ENCODE measurements at places on chromosomes 7 and 10.

DNA sequence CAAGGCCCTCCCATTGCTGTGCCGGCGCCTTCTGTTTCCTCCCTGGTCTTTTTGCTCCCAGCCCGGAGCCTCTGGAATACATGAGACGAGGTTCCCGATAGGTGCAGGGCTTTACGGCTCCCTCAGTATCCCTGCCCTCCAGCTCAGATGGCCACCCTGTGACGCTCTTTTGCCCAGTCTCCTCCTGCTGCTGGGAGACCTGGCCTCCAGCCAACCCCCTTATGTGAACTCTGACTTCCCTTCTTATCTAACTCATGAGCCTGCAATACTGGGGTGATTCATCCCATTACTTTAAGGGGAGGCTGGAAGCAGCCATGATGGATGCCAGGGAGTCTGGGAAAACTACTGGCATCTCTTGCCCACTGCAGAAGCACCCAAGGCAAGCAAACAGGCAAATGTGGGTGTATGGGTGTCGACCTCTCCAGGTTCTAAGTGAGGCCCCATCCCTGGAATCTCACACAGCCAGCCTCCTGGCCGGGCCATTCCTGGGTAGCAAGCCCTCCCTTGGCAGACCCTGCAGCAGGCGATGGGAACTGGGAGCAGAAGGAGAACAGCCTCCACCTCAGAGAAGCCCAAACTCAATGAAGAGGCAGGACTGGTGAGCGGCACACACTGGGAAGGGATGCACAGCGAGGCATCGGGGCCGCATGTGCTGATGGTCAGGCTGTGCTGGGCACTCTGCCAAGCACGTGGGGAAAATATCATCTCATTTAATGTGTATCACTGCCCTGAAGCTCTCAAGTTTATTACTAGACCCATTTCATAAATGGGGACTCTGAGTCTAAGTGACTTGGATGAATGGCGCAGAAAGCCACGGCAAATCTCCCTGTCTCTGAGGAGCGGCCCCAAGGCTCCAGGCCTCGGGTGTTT, 97.5 kb downstream of the FAM53B start:
- DNase-seq: no peak

DNA sequence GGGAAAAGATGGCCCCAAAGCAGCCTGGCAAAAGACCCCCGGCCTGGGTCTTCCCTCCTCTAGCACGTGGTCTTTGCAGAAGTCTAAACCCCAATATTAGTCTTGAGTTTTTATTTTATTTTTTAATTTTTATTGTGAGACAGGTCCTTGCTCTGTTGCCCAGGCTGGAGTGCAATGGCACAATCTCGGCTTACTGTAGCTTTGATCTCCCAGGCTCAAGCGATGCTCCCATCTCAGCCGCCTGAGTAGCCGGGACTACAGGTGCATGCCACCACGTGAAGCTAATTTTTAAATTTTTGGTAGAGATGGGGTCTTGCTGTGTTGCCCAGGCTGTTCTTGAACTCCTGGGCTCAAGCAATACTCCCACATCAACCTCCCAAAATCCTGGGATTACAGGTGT, 40.3 kb upstream of the MXI1 start:
- DNase-seq: no peak

DNA sequence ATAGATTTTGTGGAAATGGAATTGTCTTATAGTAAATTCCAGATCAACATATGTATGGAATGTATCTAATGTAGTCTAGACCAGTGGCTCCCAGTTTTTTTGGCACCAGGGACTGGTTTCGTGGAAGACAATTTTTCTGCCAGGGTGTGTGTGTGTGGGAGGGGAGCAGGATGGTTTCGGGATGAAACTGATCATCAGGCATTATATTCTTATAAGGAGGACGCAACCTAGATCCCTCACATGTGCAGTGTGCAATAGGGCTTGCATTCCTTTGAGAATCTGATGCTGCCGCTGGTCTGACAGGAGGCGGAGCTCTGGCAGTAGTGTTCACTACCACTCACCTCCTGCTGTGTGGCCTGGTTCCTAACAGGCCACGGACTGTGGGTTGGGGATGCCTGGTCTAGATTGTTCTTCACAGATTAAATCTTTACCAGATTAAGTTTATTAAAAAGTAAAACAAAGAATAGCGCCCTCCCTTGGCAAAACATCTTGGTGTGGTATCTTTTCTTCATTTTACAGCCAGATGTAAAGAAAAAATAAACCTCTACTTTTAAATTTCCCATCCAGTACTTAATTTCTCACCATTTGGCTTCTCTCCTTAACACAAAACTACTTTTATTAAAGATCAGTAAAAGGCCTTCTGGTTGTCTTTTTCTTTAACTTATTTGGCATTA, 48.4 kb downstream of the SEPTIN7 start:
- no peak for DNase-seq

DNA sequence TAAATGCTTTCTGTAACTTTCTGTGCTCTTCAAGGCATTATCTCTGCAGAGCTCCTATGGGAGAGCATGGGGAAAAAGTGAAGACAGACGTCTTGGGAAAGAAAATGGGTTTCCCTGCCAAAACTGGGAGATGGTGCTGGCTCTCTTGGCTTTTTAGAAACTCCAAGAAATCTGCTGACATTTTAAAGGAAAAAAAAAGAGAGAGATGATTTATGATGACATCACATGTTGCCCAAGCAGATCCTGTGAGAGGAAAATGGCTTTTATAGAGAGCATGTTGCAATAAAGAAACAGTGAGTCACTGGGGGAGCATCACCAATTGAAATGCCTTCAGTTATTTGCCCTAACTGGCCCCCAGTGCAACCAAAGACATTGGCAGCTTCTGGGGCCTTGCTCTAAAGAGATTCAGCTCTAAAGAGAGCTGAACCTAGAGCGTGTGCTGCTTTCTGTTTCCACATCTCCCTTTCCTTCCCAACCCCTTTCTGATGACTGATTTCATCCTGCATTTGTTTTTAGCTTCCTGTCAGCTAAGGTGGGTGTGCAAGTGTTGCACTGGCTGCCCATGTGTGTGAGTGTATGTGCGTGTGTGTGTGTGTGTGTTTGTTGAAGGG, 37.7 kb downstream of the LRMDA start:
- DNase-seq: no peak

DNA sequence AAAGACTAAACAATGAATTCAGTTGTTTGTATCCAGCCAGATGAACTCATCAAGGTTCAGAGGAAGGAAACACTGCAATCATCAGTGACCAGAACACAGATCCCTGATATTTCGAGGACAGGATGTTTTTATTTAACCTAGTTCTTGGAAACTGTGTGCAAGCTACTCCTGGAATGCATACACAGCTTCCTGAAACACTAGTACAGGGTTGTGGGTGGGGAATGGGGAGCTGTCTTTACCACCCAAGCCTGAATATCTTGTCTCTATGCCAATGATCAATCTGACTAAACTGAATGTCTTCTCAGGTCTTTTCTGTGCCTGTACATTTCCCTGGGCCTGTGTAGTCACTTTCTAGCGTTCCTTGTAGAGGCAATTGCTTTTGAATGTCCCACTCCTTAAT, 374.6 kb downstream of the CALN1 start:
- DNase-seq: no peak

DNA sequence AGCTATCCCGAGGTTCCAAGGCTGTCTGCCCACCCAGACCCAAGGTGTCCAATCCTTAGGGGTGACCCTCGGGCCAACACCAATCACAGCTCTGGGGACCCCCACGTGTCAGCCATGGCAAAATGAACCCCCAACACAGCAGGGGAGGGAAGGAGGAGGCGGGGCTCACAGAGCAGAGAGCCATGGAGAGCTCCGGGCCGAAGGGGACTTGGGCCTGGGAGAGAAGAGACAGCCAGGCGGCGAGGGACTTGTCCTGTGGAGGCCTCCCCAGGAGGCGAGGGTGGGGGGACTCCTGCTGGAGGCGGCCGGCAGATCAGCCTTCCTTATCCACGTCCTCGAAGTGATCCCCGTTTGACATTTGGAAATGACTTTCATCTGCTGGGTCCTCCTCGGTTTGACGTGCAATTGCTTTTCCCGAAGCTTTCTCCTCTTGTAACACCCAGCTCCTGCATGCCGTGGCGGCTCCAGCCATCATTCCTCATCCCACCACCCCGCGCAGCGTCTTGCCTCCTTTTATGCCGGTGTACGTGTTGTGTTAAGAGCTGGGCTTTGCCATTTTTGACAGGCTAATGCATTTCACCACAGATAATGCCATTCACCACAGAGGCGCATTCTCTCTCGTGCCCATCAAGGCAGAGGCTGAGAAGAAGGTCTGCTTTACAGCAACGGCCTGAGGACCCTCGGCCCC, 337.4 kb downstream of the DNAJB6 start:
- no peak for DNase-seq

DNA sequence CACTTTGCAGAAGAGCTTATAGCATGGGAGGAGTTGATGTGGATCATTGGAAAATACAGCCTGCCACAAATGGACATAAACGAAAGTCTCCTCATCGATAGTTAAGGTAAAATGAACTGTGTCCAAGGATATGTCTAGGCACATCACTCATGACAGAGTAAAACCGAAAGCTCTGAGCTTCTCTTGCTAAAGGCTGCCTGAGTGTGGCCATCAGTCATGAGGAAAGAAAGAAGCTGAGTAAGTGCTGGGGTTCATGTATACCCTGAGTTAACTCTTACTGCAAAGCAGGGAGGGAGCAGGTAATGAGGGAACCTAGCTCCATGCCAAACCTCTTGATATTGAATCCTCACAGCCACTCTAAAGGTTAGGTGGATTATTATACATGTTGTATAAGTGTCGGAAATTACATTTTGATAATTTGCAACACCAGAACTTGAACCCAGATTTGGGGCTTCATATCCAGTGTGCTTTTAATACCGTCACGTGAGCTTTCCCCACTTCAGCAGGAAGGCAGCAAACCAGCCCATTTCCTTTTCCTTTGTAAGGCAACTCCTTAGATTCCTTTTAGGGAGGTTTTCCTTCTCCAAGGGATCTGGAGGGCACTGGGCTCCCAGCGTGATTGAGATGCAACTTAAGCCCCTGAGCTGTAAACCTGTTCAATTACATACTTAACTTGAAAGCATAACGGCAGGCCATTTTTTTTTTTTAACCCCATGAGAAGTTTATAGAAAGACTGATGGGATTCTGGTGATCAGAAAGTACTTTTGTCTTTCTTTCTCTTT, 215.0 kb downstream of the PHF14 start:
- no peak for DNase-seq

DNA sequence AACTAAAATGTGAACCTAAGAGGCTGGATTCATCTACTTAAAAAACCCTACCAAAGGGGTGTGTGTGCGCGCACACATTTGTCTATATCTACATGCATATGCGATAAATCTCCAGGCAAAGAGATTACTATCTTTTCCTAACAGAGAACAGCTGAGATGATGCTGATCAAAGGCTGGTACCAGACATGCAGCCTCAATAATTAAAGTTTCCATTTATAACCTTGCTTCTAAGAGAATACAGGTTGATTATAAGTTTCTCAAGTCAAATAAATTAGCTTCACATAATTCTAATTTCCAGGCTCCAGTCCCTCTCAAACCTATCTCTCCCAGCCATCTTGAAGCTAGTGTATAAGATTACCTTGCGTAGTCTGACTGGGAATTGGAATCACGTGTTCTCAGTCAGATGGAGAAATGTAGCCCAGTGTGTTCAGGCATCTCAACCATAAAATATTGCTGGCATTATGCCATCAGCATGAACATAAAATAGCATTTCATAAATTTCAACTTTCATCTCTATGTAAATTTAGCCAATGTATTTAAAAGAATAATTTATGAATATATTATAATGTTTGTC, 1062.0 kb downstream of the XPNPEP1 start:
- no peak for DNase-seq

- no peak for DNase-seq
These were observed 15.4 kb upstream of the GIMAP8 start for GRCh38 chr7:150435047-150435389.

- no peak for DNase-seq
These were observed 12.4 kb downstream of the ZNF789 start for GRCh38 chr7:99485094-99485493.

DNA sequence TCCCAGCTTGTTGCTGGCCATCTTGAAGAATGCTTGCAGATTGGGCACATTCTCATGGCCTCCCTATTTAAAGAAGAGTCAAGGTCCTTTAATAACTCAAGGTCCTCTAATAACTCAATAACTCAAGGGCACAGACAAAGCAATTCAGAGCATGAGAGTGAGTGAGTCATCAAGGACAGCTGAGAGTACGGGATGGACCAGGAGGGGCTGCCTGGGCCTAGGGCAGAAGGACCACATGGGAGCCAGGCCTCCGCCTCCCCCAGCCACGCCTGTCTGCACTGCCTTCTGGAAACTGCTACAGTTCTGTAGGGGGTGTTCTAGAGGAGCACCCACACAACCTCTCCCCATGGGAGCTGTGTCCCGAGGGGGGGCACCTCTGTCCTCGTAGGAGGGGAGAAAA, 48.9 kb downstream of the ZNF503 start:
- no peak for DNase-seq

DNA sequence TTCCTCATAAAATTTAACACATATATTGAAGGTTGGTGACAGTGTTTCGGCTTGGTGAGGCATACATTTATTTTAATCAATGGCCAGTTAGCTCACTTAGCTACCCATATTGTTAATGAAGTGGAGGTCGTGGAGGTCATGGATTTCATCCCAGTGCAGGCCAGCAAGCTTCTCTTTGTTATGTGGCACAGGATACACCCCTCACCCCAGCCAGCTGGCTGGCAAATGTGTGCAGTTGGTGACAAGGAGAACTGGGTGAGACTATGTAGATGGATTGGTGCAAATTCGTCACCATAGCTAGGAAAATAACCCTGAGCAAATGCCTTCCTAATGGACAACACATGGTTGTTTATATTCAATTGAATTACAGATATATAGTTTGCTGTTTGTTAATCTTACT, 50.5 kb upstream of the FOXP2 start:
- no peak for DNase-seq

- DNase-seq: no peak
These were observed 52.3 kb downstream of the PARD3 start for GRCh38 chr10:34762603-34763299.

DNA sequence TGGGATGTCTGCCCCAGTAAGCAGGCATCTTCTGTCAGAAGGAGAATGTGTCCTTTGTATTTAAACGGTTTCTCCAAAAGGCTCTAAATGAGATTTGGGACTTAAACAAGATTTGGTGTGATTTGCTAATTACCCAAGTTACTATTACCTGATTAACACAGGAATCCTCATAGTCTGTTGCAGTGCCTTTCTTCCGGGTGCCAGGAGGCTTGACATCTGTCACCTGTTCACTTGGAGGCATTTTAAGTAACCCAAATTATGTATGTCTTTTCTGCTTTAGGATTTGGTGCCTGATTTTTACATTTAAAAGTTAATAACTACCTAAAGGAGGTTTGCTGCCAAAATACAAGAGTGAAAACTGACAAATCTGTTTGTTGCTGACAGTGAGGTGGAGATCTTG, 587.9 kb upstream of the GALNT17 start:
- DNase-seq: no peak

GRCh38 chr10:105291571-105291970, 650.5 kb downstream of the SORCS3 start:
- DNase-seq: no peak

GRCh38 chr10:29316308-29317026, 27.6 kb downstream of the LYZL1 start:
- DNase-seq: no peak

DNA sequence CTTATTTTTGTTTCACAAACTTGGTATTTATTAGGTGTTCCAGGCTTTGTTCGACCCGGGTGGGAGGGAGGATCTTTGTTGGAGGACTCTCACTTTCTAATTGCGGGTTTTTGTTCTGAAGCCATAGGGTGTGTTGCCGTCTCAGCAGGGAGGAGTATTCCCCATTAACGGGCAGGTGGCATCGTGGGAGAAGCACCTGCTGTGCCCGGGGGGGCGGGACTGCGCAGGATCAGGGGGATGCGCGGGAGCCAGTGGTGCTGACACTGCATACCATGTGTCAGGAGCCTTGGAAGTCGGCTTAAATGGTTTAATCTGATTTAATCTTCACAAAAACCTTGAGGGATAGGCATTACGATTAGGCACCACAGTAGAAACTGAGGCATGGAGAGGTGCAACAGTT, 113.0 kb downstream of the MGMT start:
- DNase-seq: no peak
